Natural killer cell (primary cell): ENCODE measurements at places on chromosomes 2 and 18. TPM values are rescaled to one million over a fixed set of nuclear protein-coding genes. Genes with fewer than 3 reads are reported as not detected.

The CARF gene
- 18.8 TPM for total RNA-seq

DNA sequence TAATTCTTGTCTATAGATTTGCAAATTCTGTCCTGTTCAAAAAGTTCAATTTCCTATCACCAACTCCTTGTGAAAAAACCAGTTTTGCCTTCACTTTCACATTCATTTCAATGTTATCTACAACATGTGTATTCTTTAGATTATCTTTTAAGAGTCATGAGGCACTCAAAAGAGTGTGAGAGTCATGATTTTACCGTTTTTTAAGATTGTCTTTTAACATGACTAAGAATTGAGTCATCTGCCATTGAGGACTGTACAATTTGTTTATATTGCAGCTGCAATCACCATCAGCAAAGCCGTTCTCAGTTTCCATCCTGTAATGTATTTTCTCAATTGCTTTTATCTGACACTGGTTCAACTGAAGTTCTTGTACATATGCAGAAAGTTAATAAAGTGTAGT lies 275.8 kb downstream of the LNPK start:
- H3K27me3 ChIP-seq = no peaks in the 10 kb centered on the region
- no peaks in the 10 kb centered on the region for H3K4me1 ChIP-seq
- no peak overlapping the region for H3K27ac ChIP-seq
- no peaks in the 10 kb centered on the region for H3K36me3 ChIP-seq
- DNase-seq = no peak

DNA sequence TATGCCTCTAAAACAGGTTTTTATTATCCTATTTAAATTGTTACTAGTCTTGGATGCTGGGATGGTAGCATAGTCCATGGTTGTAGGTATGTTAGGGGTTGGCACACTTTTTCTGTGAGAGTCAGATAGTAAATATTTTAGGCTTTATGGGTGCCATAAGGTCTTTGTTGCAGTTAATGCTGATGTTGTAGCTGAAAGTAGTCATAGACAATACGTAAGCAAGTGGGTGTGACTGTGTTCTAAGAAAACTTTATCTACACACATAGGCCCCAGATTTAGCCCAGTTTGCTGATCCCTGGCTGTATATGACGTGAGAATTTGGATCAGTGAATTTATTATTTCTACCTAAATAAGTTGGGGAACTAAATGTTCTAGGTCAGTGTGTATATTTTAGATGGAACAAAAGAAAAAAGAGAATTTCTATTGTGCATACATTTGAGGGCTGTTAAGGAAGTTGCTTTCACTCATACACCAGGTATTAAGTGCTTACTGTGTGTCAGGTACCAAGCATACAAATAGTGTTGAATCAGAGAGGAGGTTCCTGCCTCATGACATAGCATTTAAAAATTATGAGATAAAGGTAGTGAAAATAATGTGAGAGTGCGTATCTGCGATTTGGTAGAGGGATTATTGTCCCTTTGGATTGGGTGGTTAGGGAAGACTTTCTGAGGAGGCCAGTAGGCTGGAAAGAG lies 39.4 kb downstream of the AGFG1 start:
- no peak overlapping the region for H3K4me3 ChIP-seq
- H3K27ac ChIP-seq = no peak overlapping the region
- H3K36me3 ChIP-seq = no peaks in the 10 kb centered on the region
- DNase-seq = no peak

- H3K27me3 ChIP-seq = no peaks in the 10 kb centered on the region
- H3K4me3 ChIP-seq = no peak overlapping the region
- H3K36me3 ChIP-seq = no peaks in the 10 kb centered on the region
- no peak for DNase-seq
- H3K27ac ChIP-seq = no peak overlapping the region
Observed at GRCh38 chr2:162537651-162538050, 193.7 kb downstream of the GCA start.

- no peak for DNase-seq
- H3K4me3 ChIP-seq = no peak overlapping the region
- peaks cover 34% of the 10 kb centered on the region for H3K36me3 ChIP-seq
Observed at GRCh38 chr2:201378496-201379397, 21.6 kb upstream of the FLACC1 start.

GRCh38 chr18:28175930-28176697 lies 816 bp downstream of the CDH2 start:
- H3K4me1 ChIP-seq = peaks cover 15% of the 10 kb centered on the region
- no peak overlapping the region for H3K27ac ChIP-seq
- no peak for DNase-seq

DNA sequence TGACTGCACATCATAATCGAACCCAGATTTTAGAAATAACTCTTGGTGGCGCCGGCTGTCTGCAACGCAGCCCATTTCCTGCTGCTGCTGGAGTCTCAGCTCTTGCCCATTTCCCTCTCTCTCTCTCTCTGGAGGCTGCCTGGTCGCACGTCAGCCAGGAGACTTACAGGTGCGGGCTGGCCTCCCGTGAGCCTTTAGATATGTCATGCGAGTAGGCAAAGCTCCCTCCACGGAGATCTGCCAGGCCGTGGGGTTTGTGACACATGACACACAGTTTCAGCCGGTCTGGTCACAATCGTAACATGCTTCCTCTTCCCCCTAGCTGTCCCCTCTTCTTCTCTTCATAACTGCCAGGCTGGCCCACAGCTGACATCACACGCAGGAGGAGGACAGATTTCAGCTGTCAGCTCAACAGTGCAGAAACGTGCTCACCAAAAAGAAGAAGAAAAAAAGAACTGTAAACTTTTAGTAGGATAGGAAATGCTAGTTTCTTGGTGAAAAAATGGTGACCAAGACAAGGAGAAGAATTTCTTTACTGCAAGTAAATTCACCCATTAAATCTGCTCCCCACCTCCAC lies 489.3 kb downstream of the ZNF516 start:
- no peaks in the 10 kb centered on the region for H3K36me3 ChIP-seq
- H3K27ac ChIP-seq = no peak overlapping the region
- no peak overlapping the region for H3K4me3 ChIP-seq
- DNase-seq = no peak
- no peaks in the 10 kb centered on the region for H3K27me3 ChIP-seq
- no peaks in the 10 kb centered on the region for H3K4me1 ChIP-seq

GRCh38 chr2:1770566-1771380 lies 26.5 kb upstream of the PXDN start:
- H3K4me1 ChIP-seq = no peaks in the 10 kb centered on the region
- no peak for DNase-seq
- H3K4me3 ChIP-seq = no peak overlapping the region
- no peaks in the 10 kb centered on the region for H3K27me3 ChIP-seq
- H3K36me3 ChIP-seq = no peaks in the 10 kb centered on the region
- no peak overlapping the region for H3K27ac ChIP-seq

The PTPRN gene
- 0.23 TPM for total RNA-seq
